ENCODE measurements at places on chromosomes 3 and 15.
A peak's percentile ranks its signal among the peaks of the same experiment; 100 is the strongest.

DNA sequence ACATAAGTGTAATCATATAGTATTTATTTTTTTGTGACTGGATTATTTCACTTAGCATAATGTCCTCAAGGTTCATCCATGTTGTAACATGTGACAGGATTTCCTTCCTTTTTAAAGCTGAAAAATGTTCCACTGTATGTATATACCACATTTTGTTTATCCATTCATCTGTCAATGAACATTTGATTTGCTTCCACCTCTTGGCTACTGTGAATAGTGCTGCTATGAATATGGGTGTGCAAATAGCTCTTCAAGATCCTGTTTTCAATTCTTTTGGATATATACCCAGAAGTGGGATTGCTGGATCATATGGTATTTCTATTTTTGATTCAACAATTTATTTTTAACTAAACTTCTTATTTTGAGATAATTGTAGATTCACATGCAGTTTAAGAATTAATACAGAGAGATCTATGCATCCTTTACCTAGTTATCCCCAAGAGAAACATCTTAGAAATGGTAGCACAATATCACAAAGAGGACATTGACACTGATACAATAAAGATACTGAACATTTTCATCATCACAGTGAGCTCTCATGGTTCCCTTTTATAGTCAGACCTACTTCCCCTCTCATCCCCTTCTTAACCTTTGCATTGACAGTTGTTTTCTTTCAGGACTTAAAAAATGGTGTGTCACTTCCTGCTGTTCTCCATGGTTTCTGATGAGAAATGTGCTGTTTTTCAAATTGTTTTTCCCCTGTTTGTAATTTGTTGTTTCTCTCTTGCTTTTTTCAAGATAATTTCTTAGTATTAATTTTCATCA lies 90.1 kb downstream of the SATB1 start:
- no peak for DNase-seq

DNA sequence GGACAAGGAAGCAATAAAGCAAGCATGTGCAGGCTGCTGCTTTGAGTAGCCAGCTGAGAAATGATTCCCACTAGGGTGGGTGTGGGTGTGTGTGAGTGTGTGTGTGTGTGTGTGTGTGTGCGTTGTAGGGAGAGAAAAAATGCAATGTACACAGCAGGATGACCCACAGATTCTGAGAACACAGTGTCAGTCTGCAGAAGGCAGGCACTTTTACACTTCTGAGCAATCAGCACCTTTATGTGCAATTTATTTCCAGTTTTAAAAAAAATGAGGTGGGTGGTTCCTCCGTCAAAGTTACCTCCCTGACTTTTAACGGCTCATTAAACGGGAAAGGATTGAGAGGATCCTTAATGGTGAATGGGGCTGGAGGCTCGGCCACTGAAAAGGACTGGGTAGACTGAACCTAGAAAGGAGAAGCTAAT lies 38.5 kb upstream of the LIPC start:
- no peak for DNase-seq

DNA sequence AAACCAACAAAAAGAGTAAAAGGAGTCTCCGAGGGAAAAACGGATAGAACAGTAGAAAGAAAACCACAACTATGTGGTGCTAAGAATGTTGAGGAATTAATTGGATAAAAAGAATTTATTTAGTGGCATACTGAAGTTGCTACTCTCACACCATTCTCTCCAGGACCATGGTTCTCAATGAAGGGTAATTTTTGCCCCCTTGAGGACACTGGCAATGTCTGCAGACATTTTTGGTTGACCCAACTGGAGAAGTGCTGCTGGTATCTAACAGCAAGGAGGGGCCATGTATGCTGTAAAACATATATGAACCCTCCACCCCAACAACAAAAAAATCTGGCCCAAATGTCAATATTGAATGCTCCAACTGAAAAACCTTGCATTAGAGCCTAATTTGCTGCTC lies 85.9 kb upstream of the CSPG5 start:
- peak; percentile 33 for DNase-seq

DNA sequence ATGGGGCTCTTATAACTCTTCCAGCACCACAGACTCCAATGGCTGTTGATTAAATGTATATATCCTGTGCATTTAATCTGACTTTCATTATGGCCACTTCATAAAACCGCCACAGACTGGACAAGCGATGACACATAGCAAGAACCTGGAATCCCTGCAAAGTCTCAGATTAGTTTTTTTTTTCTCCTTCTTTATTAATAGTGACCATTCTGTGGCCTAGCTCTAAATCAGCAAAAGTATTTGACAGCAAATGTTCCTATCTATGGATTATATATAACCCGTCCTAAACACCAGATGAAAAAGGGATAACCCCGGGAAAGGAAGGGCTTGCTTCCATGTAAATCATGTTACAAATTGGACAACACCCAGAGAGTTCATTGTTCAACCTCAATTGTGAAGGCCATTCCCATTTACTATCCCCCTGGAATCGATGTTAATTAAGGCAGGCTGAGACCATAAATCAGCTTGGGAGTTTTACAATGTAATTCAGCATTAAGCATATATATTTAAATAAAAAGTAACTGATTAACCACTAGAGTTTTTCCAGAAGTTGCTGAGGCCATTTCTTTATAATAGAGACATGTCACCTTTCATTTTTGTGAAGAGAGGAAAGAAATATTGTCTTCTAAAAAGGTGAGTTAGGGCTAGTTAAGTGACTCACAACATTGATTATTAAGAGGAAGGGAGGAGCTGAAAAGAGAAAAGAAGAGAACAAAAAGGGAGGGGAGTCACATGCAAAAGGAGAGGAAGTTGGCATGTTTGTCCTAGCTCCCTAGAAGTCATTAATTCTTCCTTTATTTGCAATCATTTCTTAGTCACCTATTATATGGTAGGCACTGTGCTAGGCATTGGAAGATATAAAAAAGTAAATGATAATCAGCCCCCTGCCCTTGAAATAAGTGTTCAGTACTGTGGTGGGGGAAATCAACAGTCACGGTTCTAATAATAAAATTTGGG lies 26.2 kb downstream of the ALDH1A2 start:
- DNase-seq = no peak

GRCh38 chr3:129399145-129399894 lies 29.1 kb downstream of the EFCAB12 start:
- peak; percentile 87 for DNase-seq

DNA sequence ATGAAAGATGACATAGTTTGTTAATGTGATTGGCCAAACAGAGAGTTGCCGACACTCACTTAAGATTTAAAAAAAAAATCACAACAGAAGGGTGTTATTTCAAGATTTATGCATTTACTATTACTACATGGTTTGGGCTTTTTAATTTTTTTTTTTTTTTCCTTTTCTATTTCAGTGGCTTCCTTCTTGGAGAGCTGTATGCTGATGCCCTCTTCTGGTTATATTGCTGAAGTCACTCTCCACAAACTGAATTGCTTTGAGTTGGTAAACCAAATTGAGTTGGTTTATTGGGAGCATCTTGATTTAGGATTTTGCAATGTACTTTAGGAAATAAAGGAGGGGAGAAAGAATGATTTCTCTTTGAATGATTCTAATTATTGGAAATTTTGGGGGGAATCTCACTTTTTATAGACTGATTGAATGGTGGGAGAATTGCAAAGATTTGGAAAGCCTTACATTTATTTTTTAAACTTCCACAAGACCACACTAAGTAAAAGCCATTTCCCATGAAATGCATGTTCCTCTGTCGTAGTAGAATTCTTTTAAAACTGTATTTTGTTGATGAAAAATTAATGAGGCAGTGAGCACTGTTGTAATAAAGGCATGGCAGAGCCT lies 186.6 kb upstream of the FEZF2 start:
- DNase-seq = peak; percentile 12

DNA sequence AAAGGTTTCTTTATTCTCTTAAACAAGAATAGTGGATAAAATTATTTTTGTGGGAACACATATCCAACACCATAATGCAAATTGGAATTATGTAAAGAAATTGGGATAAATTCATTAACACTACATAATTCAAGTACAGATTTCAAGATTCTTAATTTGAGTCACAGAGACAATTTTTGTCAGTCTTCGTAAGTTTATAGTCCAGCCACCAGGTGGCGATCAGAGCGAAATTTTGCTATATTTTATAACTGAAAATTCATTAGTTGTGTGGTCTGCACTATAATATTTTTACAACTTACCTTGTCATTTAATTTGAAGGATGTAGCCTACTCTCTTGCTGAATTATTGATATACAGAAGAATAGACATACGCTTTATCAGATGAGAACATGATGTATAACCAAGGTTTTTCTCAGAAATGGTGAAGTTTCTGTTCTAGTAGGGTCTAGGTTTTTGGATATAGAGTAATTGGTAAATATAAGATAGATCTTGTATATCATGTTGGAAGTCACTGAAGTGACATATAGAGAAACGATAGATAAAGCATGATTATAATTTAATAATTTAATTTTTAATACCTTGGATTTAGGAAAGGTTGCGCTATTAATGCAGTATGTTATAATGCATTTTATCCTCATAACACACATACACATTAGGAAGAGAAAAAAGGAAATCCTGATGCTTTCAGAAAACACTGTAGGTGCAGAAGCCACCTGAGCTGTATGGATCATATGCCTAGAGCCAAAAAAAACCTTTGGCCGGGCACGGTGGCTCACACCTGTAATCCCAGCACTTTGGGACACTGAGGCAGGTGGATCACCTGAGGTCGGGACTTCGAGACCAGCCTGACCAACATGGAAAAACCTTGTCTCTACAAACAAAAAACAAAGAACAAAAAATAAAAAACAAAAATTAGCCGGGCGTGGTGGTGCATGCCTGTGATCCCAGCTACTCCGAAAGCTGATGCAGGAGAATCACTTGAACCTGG lies 31.7 kb downstream of the PLSCR4 start:
- DNase-seq = peak; percentile 24

DNA sequence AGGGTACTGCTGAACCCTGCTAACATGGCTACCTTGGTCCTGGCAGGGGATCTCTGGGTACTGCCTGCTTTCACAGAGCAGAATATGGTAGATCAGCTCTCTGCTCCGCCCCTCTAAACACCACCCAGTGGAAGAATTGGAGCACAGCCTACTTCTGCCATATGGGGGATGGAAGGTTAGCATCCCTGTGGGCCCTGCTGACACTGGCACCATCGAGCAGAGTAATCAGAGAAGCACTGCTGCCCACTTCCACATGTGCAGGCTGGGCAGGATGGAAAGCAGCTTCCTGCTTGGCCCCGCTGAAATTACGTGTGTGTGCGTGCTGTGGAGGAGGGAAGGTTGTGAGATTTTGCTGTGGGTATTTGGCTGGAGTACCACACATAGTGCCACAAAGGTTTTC lies 24.8 kb downstream of the CCR1 start:
- DNase-seq = no peak

DNA sequence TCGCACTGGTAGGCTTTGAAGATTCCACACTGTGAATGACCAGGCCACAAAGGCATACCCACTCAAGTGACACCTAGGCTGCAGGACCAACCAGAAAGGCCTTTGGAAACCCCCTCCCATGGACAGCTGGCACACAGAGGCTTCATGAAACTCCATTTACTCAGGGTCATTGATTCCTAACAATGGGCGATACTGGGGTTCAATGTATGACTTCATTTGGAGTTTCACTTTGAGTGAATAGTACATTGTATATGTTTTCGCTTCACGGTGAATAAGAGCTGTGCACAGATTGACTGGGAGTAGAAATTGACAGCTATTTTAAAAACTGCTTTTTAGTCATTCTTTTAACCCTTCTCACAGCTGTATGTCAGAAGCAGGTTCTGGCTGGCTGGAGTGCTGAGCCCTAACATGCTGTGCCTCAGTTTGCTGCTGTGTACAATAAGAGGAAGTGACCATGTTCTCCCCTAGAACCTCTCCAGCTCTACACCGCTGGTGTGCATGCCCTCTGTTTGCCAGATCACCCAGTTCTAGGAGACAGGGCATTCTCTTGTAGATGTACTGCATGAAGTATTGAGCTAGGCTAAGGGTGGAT lies 15.4 kb upstream of the CX3CR1 start:
- no peak for DNase-seq

GRCh38 chr3:194121891-194122631 lies 13.9 kb upstream of the HES1 start:
- no peak for DNase-seq

DNA sequence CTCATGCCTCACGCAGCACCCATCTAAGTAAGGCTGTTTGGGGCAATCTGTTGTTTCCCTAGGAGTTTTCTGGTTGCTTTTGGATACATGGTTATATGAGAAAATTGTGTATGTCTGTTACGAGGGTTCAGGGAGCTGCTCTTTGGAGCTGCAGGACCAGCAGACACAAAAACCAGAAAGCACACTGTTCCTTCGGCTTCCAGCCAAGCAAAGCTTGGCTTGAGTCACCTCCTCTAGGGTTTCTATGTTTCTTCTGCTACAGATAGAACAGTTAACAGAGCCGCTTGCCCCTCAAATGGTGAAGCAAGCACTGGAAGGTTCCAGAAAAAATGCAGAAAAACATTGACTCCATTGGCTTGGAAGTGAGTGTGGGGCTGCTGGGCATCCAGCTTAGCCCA lies 49.2 kb upstream of the CTDSPL start:
- DNase-seq = no peak

- DNase-seq = peak; percentile 50
These were observed 15.3 kb upstream of the RAMAC start for GRCh38 chr15:82970696-82971095.

DNA sequence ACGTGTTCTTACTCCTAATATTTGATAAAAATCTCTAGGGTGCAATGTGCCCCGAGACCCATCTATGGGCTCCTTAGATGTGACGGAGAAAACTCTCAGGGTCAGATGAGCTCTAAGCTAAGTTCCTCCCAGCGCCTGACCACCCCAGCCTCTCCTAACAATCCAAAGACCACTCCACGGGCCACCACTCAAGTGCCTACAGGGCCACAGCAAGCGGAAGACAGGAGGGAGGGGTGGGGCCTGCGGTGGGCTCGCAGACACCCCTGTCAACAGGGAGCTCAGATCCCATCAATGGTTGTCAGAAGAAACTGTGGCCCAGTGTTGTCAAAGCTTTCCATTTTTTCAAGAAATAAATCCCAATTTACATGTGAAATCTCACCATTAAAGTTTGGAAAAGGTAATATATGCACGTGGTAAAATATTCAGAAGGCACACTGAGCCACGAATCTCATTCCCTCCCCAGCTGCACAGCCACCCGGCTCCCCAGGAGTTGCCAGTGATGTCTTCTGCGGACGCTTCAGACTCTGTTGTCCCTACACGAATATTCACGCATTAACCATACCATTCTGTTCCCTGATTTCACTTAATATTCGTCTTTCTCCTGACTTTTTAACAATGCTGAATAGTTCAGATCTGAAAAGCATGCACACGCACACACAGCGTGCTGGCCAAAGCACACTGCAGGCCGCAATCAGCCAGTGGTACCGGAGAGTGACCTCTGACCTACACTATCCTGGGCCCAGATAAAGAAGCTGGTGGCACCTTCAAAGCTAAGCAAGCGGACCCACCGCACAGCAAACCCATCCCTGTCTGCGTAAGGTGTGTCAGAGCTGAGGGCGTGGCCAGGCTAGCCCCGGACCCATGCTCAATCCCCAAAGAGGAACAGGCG lies 19.1 kb downstream of the TNK2 start:
- DNase-seq = no peak

DNA sequence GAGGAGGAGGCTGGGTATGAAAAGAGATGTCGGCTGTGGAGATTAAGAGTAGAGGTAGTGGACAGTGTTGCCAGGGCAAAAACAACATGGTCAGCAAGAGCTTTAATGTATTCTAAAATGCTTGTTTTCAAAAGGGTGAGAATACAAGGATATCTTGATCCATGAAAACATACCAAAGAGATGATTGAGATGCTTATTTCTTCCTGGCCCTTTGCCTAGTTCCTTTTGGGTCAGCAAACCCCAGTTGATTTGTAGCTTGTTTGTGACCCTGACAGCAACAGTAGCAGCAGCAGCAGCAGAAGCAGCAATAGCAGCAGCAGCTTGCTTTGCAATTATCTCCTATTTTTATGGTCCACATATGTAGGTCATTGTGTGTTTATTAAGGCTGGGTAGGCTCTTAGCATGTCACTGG lies 337.3 kb downstream of the LPP start:
- no peak for DNase-seq

- DNase-seq = no peak
These were observed 183.6 kb downstream of the DCLK3 start for GRCh38 chr3:36580716-36581115.

All from SK-N-SH (cell line).